ENCODE measurements at places on chromosomes 5 and 9.

- peak; percentile 51 for DNase-seq
These were observed 12.8 kb downstream of the BTNL9 start for GRCh38 chr5:181052672-181053487.

DNA sequence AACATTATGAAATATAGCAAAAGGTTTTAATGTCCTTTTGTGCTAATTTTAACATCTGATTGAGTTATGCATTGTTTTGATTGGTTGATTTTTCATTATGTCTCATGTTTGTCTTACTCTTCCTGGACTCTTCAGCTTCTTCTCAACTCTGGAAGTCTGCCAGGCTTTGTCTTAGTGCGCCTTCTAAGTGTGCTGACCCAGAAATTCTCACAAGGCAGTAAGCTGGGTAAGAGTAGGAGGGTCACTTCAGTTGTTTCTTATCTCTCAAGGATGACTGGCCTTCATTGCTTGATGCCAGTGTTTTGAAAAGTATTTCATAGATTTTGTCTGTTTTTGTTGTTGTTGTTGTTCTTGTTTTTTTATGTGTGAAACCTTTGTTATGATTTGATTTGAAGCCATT is 59.2 kb downstream of the RIC1 start:
- DNase-seq, result no peak

GRCh38 chr9:6564868-6565267 is 80.7 kb downstream of the GLDC start:
- DNase-seq, result no peak

DNA sequence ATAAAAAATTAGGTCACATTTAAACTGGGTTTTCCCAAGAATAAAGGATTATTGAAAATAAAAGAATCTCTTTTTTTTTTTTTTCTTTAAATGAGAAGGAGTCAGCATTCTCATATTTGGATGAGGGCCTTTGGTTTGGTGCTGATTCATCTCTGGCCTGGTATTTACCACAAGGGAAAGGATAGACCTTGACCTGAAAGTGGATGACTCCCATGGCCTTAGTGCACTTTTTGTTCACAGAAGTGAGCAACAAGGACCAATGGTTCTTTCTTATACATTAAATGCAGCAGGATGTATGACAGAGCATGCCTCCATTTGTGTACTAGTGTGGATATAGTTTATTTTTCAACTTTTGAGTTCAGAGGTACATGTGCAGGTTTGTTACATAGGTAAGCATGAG is 6.9 kb downstream of the YTHDC2 start:
- no peak for DNase-seq

GRCh38 chr9:77462066-77462465 is 186.1 kb downstream of the GNA14 start:
- no peak for DNase-seq

DNA sequence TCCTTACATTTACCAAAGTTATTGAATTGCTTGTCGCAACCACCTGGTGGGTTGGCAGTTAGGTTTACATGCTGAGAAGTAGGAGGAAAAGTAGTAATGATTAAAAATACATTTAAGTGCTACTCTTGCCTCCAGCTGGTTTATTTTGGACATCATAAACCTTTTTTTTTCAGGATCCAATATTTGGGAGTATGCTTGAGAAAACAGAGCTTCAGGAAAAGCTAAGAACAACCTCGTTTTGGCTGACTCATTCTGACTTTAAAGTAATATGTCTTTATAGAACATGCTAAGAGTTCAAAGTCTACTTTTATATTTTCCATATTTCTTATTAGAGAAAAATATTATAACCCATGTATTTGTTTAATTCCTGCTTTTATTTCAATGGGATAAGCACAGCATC is 41.7 kb upstream of the BNC2 start:
- no peak for DNase-seq

- no peak for DNase-seq
These were observed 126.5 kb upstream of the TRPC7 start for GRCh38 chr5:136491806-136492205.

- no peak for DNase-seq
These were observed 1.3 kb downstream of the LVRN start for GRCh38 chr5:115963566-115963965.

- DNase-seq, result no peak
These were observed 25.1 kb upstream of the CARTPT start for GRCh38 chr5:71693828-71694427.

DNA sequence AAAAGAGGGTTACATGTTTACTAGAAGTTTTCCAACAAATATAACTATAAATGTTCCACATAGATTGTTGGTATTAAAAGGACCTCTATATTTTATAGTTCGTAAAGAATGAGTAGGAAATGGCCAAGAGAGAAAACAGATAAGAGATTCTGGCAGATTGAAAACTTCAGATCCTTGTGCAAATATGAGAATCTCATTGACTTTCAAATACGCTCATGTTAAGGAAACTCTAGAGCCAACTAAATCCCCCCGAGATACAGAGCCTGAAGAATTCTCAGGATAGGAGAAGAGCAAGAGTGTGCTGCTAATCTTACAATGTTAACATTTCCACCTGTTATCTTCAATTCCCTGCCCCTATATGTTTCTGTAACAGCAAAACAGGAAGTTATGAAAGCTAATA is 159.0 kb upstream of the OR13F1 start:
- no peak for DNase-seq

All from NAMALWA (cell line).